ENCODE measurements at places on chromosomes 6 and 20. TPM values are rescaled to one million over a fixed set of nuclear protein-coding genes. Genes with fewer than 3 reads are reported as not detected.

PTPN1 gene
- total RNA-seq = 8.4 TPM

C6orf15 gene
- not detected for total RNA-seq

RAET1E gene
- total RNA-seq = 1.0 TPM

CST9L gene
- not detected for total RNA-seq
